T-helper 22 cell (primary cell): ENCODE measurements at places on chromosomes 13 and 19.

DNA sequence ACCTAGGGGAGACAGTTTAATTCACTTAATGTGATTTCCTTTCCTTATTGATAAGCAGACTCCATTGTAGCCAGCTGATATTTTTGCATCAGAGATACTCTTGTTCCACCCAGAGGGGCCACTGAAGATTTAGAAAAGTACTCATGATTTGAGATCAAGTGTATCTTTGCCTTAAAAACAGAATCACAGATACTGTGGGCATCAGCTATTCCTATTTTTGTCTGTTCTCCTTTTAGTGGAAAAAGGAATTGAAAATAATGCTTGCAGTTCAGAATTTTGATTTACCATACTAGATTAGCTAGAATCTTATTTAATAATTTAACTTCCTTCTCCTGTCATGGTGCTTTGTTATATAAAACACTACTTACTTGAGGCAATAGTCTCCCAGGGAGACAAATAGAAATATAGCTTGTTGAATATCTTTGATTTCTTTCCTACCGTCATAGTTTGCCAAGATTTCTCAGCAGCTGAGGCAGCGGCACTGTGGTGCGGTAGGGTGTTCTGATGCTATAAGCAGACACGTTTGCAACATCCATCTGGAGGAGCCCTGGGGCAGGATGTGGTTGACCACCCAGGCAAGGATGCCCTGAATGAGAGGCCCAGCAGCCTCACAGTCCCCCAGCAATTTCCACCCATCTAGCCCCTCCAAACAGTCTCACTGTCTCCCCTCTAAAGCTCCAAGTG, 47.0 kb upstream of the RAP2A start:
- DNase-seq = no peak

DNA sequence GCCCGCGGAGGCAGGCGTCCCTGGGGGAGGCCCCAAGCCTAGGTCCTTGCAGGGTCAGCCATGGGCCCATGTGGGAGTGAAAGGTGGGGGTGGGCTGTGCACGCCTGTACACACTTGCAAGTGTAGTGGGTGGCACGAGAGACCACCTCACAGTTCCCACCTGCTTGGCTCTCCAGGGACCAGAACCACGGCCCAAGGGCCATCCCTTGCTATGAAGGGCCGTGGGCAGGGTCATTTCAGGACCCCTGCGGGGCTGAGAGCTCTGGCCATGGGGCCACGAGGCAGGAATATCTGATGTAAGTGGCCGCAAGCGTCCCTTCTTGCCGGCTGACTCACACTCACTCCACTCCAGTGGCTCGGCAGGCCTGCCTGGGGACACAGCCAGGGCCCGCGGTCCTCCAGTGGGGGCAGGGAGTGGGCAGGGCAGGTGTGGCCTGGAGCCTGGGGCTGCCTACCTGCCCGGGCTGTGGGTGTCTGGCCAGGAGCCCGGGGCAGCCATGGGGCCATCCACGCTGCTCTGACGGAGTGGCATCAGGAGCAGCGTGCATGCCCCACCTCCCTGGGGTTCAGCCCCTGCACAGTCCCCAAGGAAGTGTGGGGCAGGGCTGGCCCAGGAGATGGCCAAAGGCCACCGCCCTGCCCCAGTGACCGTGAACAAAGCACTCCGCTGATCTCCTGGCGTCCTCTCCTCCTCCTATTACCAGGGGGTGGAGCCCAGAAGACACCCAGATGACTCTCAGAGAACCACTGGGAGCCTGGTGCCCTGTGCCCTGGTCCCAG, 8.6 kb upstream of the MKNK2 start:
- no peak for DNase-seq

GRCh38 chr13:100584896-100585295, 3.7 kb downstream of the GGACT start:
- no peak for DNase-seq

- no peak for DNase-seq
Observed at GRCh38 chr13:52665325-52665724, 12.7 kb downstream of the SUGT1 start.

DNA sequence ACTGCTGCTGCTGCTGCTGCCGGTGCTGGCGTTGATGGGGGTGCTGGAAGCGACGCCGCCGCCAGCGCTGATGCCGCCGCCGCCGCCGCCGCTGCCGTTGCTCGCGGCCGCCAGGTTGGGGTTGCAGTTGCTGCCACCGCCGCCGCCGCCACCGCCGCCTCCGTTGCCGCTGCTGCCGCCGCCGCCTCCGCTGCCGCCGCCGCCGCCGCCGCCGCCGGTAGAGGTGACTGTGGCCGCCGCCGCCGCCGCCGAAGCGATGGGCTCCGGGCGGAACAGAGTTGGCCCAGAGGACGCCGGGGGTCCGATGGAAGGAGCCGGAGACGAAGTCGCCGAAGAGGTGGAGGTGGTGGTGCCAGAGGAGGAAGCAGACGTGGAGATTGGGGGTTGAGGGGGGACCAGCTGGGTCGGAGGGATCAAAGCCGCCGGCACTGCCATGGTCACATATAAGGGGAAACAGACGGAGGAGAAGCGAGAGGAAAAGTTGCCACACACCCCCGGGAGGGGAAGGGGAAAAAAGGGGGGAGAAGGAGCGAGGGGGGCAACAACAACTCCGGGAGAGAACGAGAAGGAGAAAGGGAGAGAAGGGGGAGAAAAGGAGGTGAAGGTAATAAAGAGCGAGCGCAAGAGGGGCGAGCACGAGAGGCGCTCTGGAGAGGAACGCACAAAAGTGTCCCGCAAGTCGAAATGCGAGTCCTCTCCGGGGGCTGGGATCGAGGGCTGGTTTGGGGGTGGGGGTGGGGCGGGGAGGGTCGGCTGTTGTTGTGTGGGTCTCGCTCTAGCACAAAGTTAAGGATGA, 471 bp downstream of the DACH1 start:
- DNase-seq = no peak

GRCh38 chr19:10219678-10220077, 11.5 kb downstream of the S1PR2 start:
- peak; percentile 36 for DNase-seq

GRCh38 chr19:55598034-55598433, 1.3 kb downstream of the FIZ1 start:
- DNase-seq = no peak

DNA sequence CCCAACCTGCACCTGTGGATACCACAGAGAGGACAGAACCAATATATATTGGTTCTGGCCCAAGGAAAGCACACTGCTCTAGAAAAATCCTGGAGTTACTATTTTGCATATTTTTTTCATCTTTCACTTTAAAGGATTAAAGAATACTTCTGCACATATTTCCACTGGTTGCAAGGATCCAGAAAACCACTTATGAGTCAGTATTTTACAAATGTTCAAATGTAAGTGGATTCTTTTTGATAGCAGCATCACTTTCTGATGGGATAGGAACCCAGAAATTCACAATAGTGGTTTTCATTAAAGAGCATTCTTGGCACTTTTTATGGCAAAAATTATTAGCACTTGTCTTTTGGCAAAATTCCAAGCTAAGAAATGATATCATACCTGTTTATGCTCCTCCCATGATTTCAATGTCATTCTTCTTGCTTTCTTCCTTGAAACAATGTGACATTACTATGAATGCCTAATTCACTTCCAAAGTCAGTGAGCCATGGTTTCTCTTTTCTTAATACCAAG, 38.2 kb downstream of the MZT1 start:
- DNase-seq = no peak

GRCh38 chr13:45200701-45201232, at the start of gene KCTD4:
KCTD4 (minus strand) TSS chr13:45201045; CDS start chr13:45194567, 6,478 bp downstream.
- DNase-seq = no peak

DNA sequence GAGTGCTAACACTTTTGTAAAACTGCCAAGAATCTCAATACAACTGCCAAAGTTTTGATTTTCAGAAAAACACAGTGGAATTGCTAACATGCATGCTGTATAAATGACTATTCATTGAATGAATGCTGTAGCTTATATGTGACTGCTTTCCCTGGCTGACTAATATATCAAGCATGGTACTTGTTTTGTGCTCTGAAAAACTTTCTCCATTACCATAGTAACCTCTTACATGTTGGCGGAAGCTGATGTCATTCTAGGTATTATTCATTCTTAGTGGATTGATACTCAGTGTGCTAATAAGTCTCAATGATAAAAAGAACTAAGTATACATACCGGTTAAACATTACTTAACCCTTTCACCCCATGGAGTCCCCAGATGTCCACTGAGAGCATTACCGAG, 166.1 kb upstream of the MYO16 start:
- DNase-seq = no peak
